ENCODE measurements at places on chromosomes 11 and 22. TPM values are rescaled to one million over a fixed set of nuclear protein-coding genes. Genes with fewer than 3 reads are reported as not detected.

GRCh38 chr11:17978553-17979287 is 34.1 kb downstream of the SERGEF start:
- no peak for DNase-seq

- no peak for DNase-seq
Measured at GRCh38 chr11:109586789-109587188, 164.8 kb downstream of the C11orf87 start.

- DNase-seq = no peak
Measured at GRCh38 chr22:36753120-36753802, 22.7 kb downstream of the IFT27 start.

DNA sequence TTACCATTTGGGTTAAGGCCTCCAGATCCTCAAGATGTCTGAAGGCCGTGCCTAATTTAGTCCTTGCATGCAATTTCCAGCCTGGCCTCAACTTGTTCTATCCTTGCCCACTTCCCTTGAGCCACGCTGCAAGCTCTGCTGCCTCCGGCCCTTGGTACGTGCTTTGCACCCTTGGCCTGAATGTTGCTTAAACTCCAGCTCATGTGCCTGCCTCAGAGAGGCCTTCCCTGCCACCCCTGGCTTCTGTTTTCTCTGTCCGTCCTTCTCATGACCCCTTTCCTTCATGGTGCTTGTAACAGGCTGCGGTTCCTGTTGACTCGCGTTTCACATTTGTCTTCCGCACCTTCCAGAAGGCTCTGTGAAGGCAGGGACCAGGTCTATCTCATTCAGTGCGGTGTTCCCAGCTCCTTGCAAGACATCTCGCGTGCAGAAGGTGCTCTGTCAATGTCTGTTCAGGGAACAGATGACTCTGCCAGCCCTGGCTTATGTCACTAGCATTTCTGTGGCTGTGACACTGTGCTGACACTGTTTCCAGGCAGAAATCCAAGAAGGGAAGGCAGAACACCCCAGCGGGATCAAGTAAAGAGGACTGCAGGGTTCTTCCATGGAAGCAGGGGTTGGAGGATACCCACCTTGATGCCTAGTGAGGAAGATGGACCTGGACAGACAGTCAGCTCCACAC is 61.8 kb downstream of the FBLN1 start:
- DNase-seq = peak; percentile 42

DNA sequence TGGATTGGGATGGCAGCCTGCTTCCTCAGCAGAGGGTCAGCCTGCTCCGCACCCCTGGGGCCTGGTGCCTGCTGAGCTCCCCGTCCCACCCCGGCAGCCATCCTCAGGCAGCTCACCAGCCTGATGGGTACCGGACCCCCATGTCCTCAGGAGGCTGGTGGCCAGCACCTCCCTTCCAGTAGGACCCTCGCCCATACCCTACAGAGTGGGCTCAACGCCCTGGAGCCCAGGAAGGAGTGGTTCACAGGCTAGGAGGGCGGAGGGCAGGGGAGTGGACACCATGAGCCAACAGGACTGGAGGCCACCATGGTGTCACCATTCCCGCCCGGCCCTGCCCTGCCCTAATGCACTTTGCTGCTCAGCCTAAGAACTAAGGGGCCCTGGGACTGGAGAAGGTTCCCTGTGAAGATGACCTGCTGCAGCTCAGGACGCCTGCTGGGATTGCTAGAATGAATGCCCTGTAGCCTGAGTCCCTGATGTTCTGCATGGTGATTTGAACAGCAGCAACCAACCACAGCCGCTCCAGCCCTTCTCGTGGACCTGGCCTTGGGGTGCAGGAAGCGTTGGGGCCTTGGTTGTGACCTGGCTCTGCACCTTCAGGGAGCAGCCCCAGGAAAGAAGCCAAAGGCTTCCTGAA is 1080.8 kb downstream of the BRD1 start:
- peak; percentile 79 for DNase-seq

- DNase-seq = no peak
Measured at GRCh38 chr11:93396316-93396715, 65.8 kb downstream of the DEUP1 start.

- DNase-seq = no peak
Measured at GRCh38 chr11:134589129-134589528, 177.1 kb upstream of the B3GAT1 start.

DNA sequence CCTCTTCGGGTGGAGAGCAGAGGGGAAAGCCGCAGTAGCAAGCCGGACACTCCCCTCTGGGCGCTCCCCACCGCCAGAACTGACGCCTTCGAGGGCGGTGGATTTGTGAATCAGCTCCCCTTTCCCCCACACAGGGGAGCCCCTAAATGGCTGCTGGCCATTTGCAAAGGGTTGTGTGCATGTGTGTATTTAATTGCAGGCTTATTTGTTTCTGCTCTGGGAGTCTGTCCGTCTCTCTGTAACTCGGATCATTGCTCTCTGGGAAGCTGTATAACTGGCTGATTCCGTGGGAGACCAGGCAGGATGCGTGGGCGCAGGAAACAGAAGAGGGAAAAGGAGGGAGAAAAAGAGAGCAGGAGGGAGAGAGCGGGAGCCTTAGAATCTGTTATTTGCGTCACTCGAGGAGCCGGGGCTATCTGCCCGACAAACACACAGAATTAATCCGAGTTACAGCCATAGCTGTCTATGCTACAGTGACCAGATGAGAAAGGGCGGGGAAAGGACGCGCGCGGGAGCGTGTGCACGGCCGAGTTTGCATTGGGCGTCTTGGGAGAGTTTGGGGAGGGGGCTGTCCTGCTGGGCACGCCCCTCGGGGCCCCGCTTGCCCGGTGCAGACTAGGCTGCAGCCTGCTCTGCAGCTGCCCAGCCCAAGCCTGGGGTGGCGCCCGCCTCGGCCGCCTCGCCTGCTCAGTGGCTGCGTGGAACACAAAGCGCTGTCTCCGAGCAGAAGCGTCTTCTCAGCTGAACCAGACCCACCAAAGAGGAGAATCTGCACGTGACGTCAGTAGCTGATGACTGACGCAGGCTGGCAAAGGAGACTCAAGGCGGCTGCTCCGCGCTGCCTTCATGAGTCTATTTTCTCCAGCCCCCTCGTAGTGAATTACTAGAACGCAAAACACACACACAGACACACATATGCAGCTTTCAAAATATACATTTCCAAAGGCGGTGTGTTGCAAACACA is 105.3 kb upstream of the HSD17B12 start:
- DNase-seq = no peak

DNA sequence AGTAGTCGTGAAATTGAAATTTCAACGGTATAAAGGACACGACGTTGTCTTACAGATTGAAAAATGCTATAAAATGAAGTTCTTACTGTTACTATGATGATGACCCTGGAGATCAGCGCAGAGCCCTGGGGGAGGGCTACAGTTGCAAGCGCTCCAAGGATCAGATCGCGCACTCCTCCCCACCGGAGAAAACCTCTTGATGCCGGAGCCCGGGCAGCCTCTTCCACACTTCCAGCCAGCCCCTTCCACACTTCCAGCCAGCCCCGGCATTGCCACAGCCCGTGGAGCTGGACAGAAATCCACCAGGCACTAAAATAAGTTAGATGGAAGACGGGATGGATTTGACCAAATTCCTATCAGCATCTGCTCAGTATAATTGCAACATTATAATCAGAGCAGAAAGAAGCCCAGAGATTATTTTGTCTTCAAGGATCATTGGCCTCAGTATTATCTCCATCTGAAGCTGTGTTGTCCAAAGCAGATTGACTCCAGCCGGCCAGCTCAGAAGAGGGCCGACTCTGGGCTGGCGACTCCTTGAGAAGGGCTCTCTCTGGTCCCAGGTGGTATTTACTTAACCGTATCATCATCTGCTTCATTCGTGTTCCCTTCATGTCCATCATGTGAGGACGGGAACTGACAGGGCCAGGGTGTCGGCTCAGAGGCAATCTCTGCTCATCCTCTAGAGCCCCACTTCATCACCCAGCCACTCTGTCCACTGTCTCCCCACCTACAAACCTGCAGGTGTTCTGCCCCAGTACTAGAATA is 777 bp upstream of the MICAL3 start:
- peak; percentile 67 for DNase-seq

- DNase-seq = no peak
Measured at GRCh38 chr11:16843294-16843693, 104.8 kb downstream of the C11orf58 start.

Gene KCNJ1
- total RNA-seq = not detected

Gene FOSL1
- total RNA-seq = 38.7 TPM

DNA sequence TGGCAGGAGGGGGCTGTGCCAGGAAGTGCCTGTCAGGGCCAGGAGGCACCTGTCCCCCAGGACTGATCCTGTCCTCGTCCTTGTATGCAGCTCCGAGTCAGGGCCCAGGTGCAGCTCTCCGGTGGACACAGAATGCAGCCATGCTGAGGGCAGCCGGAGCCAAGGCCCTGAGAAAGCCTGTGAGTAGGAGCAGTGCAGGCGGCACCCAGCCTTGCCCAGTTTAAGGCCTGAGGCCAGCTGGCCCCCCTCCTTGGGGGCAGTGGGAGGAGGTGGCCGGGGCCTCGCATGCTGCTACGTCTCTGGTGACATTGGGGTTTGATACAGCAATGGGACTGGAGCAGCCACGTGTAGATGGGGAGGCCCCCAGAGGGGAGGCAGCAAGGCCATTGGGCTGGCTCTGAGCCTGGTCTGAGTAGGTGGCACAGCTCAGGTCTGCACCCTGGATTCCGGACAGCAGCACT is 34.9 kb downstream of the SBF1 start:
- DNase-seq = no peak

DNA sequence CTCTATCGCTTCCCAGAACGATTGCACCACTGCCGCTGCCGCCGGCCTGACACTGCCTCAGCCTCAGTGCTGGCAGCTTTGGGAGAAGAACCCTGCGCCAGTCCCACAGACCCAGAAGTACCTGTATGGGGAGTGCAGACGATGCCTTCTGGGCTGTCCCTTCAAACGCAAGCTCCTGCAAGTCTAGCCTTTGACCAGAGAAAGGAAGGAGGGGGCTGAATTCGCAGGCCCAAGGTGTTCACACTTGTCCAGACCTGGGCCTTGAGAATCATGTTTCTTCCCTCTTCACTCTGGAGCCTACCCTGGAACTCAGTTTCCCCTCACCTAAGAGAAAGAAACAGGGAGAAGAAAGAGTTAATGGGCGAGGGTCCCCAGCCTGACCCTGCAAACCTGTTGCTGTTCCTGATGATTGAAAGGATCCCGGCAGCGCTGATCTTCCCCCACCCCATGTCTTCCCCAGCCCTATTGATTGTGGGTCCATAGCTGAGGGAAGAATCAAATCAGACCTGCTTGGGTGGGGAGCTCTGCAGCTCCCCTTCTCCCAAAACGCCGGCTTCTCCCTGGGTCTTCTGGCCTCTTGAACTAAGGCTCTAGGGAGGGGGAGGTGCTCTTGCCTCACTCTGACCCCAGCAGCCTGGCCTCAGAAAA is 786 bp upstream of the MCAM start:
- peak; percentile 38 for DNase-seq

DNA sequence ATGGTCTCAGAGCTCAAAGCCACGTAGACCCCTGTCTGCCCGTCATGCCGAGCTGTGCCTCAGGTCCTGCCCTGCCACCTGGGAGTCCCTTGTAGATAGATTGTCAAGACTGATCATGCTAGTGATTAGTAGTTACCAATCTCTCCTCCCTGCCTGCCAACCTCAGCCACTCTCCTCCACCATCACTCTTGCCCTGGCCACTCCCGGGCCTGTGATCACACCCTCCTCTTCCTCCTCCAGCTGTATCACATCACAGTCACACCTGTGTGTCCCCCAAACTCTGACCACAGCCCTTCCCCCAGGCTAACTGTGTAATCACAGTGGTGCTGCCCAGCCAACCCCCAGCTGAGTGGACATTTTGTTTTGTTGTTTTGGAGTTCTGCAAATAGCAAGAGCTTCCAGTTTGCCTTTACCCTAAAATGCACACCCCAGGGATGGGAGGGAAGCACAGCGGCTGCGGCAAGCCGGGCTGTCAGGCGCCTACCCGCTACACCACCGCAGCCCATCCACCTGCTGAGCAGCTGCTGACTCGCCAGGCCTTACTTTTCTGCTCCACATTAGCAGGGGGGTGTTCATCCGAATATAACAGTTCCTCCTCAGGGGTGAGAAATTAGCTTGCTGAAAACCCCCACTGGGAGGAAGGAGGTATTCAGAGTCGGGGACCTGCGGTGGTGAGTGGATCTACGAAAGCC is 45.8 kb downstream of the LRFN4 start:
- DNase-seq = no peak

Gene TMEM25
- 20.5 TPM for total RNA-seq

GRCh38 chr11:64599698-64600211 is 8.7 kb downstream of the SLC22A12 start:
- DNase-seq = no peak

- no peak for DNase-seq
Measured at GRCh38 chr22:42655693-42656092, 6.5 kb upstream of the CYB5R3 start.

- DNase-seq = no peak
Measured at GRCh38 chr22:18075101-18075719, 2.6 kb upstream of the PEX26 start.

DNA sequence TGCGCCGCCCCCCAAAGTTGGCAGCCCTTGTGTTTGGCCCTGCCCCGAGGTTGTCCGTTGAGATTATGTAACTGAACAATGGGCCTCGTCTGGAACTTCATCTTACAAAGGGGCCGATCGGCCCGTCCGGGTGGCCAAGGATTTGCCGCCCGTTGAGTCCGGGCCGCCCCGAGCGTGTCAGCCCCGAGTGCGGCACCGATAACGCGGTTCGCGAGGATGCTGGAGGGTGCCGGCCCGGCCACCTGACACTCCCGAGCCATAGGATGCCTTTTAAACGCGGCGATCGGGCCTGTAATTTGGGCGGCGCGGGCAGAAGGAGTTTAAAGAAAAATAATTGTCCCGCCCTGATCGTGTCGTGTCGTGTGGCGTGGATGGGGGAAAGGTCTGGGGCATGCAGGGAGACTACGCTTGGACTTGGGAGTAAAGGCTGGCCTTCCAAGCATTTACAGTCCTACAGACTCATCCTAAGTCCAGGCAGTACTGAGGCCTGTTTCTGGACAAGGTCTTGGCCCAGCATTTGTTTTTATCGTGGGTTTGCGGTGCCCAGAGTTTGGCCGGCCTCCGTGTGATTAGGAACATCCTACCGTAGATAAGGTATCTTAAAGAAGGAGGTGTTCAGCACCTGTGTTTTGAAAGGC is 1.3 kb downstream of the WEE1 start:
- DNase-seq = peak; percentile 84

DNA sequence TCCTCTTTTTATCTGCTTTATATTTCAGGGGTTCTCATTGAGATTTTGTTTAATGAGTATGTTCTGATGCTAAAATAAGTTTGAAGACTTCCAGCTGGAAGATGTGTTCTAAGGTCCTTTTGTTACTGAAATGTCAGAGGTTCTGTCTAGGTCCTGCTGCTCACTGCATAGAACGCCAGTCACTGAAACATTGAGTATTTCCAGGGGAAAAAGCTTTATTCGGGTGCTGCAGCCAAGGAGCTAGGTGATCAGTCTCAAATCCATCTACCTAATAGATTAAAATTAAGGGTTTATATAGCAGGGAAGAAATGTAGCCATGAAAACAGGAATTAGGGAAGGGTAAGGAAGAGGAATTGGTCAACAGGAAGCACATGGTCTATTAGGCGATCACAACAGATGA is 19.7 kb downstream of the SVIP start:
- no peak for DNase-seq

DNA sequence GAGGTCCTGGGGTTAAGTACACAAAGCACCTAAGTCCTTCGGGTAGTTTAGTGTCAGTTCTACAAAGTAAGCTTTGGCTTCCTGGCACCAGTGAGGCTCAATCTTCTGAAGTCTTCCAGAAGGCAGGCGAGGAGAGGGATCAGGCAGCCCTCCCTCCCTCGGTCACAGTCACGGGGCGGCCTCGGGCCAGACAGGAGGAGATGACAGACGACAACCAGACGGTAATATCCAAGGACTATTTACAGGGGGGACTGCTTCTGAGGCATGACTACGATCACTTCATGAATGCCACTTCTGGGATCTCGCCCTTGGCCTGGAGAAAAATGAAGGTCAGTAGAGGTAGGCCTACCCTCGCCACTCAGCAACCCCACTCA is 383 bp upstream of the TMEM223 start:
- peak; percentile 72 for DNase-seq

- no peak for DNase-seq
Measured at GRCh38 chr11:92251980-92252379, 27.4 kb downstream of the FAT3 start.

Data from posterior vena cava (tissue), 2 donors.